Calu3 (cell line): ENCODE measurements at places on chromosomes 3 and 15. TPM values are rescaled to one million over a fixed set of nuclear protein-coding genes. Genes with fewer than 3 reads are reported as not detected.
A peak's percentile ranks its signal among the peaks of the same experiment; 100 is the strongest.

The SLC9C1 gene
- not detected in 2 replicates for total RNA-seq

GRCh38 chr3:114829783-114830182 is 317.3 kb downstream of the ZBTB20 start:
- H3K4me3 ChIP-seq: no peak overlapping the region
- H3K4me1 ChIP-seq: no peaks in the 10 kb centered on the region
- no peak overlapping the region for H3K27ac ChIP-seq
- no peak for DNase-seq
- no peaks in the 10 kb centered on the region for H3K36me3 ChIP-seq

GRCh38 chr3:24443476-24443875 is 51.2 kb downstream of the THRB start:
- DNase-seq: no peak
- H3K27me3 ChIP-seq: no peaks in the 10 kb centered on the region
- H3K27ac ChIP-seq: no peak overlapping the region
- H3K36me3 ChIP-seq: no peaks in the 10 kb centered on the region
- H3K4me3 ChIP-seq: no peak overlapping the region

DNA sequence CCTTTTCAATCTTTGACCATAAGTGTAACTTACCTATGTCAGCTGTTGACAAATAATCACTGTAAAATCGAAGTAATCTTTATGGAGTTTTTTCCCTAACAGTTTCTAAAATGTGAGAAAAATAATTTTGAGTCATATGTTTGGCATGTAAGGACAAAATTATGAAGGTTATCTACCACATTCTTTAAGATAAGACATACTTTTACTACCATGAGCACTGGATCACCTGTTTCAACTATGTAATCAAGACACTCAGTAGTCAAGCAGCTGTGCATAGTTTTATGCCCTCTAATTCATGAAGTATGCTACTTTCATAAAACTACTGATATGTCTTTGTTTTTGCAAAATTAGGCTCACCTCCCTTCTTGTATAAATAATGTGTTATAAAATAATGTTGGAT is 12.1 kb downstream of the FGF7 start:
- H3K4me3 ChIP-seq: no peak overlapping the region
- H3K27ac ChIP-seq: no peak overlapping the region
- no peak for DNase-seq
- no peaks in the 10 kb centered on the region for H3K27me3 ChIP-seq
- no peaks in the 10 kb centered on the region for H3K36me3 ChIP-seq

- no peaks in the 10 kb centered on the region for H3K36me3 ChIP-seq
- H3K27ac ChIP-seq: no peak overlapping the region
- H3K27me3 ChIP-seq: no peaks in the 10 kb centered on the region
Observed at GRCh38 chr3:71600646-71601288, 17.2 kb upstream of the FOXP1 start.

DNA sequence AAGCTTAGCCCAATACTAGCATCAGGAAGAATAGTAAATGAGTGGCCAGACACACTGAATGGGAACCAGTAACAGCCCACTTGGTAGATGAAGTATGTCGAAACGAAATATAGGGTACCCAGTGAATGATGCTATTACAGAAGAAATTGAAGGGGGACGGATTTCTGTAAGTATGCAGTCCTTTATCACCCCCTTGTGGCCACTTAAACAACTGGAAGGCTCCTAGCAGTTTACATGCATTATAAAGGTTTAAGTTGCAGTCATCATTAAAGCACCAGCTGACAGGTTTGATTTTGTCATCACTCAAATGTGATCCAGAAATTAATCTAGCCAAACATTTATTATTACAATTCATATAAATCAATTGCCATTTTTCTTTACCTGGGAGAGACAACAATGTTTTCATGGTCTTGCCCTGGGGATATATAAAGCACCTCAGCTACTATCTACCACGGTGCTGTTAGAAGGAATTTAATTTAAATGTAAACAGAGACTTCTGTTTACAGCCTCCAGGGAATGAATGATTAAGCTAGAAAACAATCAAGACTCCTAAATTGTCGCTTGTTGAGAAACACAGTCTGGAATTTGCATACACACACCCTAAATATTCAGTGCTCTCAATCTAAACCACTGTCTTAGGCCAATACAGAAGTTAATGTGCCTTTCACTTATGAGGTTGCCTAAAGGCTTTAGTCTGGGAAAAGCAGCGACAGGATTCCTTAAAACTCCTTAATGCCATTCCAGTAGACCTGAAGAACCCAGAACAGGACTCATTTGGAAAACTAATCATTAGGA is 7.8 kb downstream of the EIF1B start:
- H3K36me3 ChIP-seq: peaks cover 9% of the 10 kb centered on the region
- no peaks in the 10 kb centered on the region for H3K27me3 ChIP-seq
- peak; percentile 35 for DNase-seq
- no peak overlapping the region for H3K27ac ChIP-seq

DNA sequence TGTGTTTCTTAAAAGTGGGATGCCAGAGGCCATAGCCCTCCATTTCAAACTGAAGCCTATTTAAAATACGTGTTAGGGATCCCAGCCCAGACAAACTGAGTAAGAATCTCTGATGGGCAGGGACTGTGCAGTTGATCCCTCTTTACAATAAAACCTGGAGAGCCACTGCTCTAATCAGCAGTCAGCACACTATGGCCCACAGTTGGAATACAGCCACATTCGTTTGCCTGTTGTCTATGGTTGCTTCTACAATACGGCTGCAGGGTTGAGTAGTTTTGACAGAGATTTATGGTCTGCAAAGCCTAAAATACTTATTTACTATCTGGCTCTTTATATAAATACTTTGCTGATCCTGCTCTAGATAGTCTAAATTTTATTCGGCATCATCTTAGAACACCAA is 32.4 kb downstream of the TJP1 start:
- no peaks in the 10 kb centered on the region for H3K4me1 ChIP-seq
- H3K27me3 ChIP-seq: no peaks in the 10 kb centered on the region
- no peaks in the 10 kb centered on the region for H3K36me3 ChIP-seq
- no peak overlapping the region for H3K4me3 ChIP-seq

The PRTG gene
- total RNA-seq: 6.6 and 12.0 TPM in 2 replicates

The FBXW12 gene
- total RNA-seq: not detected in 2 replicates

DNA sequence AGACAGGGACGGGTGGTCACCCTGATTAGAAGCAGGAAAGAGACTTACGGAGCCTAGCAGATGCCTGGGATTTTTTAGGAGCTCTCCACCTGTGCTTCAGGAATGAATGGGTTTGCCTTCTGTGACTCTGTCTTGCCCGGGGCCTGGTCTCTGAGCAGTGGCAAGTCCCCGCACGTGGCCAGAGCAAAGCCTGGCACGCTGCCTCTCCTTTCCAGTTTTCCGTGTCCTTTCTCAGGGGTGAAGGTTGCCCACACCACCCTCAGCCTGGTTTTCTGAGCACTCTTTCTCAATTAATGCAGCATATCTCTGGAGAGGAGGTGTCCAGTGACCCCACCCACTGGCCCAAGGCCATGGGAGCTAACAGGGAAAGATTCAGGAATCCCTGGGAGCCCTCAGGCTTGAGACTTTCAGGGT is 14.5 kb upstream of the CHST14 start:
- H3K27ac ChIP-seq: no peak overlapping the region
- H3K4me1 ChIP-seq: no peaks in the 10 kb centered on the region
- H3K27me3 ChIP-seq: no peaks in the 10 kb centered on the region
- DNase-seq: no peak

The OXTR gene
- total RNA-seq: 2.8 and 3.4 TPM in 2 replicates

DNA sequence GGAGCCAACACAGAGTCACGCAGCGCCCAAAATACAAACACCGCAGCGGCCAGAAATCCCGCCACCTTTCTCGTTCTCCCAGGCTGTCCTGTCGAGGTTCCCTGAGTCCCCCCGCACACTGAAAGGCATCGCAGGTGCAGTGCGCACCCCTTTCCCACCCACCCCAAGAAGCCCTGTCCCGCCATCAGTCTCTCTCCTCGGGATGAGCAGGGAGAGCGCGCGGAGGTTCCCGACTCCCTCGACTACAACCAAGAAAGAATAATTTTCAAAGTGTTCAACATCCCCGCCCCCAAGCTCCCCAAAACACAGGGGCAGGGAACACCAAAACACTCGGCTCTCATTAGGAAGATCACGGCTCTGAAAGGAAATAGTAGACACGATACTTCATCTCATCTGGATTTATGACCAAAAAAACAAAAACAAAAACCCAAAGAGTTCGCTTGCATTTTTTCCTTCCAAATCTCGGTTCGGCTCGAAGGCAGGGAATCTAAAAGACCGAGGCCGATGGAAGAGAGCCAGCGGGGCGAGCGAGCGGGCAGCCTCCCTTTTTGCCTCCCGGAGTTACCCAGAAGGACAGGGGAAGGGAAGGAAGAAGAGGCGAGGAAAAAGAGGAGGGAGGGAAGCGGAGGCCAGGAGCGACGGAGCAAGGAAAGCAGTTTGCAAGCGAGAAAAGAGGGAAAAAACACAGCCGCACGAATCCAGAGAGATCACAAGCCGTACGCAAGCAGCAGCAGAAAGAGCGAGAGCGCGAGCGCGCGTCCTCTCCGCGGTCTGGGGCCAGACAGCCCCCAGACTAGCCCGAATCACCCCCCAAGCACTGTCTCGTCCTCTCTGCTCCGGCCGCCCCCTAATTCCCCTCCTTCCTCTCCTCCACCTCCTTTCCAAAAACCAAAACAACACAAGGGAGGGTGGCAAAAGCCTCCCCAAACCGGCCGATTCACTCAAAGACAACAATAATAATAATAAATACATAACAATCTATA is 808 bp downstream of the BCL6 start:
- H3K4me1 ChIP-seq: peaks cover 51% of the 10 kb centered on the region
- peaks cover 69% of the 10 kb centered on the region for H3K36me3 ChIP-seq
- peak overlapping the region; percentile 89 for H3K27ac ChIP-seq
- peak overlapping the region; percentile 83 for H3K4me3 ChIP-seq

The GOLGA6A gene
- total RNA-seq: not detected in 2 replicates

The WNT5A gene
- 0.14 and 0.69 TPM in 2 replicates for total RNA-seq

DNA sequence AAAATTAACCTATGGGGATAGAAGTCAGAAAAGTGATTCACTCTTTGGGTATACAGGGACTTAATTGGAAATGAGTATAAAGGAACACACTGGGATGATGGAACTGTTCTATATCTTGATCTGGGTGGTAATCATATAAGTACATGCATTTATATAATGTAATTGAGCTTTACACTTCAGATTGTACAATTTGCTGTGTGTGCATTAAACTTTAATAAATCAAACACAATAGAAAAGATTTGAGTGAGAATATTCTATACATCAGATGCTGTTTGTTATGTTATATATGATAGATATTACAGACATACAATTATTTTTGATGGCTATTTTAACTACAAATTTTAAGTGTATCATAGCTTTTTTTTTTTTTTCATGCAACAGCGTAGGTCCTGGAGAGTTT is 860.2 kb upstream of the ARPP21 start:
- H3K27ac ChIP-seq: no peak overlapping the region
- H3K36me3 ChIP-seq: no peaks in the 10 kb centered on the region
- H3K4me3 ChIP-seq: no peak overlapping the region
- no peak for DNase-seq

- no peaks in the 10 kb centered on the region for H3K27me3 ChIP-seq
- no peak for DNase-seq
- H3K4me1 ChIP-seq: no peaks in the 10 kb centered on the region
- no peak overlapping the region for H3K27ac ChIP-seq
- H3K4me3 ChIP-seq: no peak overlapping the region
- H3K36me3 ChIP-seq: no peaks in the 10 kb centered on the region
Observed at GRCh38 chr15:100234158-100235029, 107.4 kb downstream of the ADAMTS17 start.

DNA sequence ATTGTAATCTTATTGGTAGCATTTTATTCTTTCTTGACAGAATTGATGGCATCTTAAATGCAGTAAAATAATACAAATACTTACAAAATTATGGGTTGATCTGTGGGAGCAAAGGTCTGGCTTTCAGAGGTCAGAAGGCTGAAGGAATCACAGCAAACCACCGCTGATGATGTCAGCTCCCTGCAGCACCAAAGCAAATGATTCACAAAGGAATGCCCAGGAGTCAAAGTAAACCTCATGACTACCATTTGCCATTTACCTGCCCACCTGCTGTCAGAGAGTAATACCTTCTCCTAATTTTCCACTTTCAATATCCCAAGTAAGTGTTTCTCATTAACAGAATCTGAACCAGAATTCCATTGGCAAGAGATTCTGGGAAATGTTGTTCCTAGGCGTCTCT is 46.1 kb downstream of the CPA3 start:
- H3K4me3 ChIP-seq: no peak overlapping the region
- DNase-seq: no peak
- H3K27ac ChIP-seq: no peak overlapping the region

The PRR20G gene
- not detected in 2 replicates for total RNA-seq

DNA sequence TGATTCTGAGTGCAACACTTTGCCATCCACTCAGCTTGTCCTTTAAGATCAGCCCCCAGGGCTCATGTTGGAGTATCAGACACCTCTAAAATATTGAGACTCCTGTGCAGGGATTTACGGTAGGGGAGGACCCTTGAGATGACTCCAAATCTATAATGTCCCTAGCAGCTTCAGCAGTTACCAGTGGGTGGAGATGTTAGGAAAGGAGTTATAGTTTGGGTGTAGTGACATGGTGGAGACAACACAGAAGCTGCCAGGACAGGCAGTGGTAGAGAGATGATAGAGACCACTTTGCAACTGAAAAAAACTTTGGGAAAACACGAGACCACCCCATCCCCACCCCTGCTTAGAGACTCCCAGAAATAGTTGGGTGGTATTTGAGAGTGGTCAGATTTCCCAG is 43.3 kb upstream of the GSK3B start:
- H3K4me1 ChIP-seq: peaks cover 17% of the 10 kb centered on the region
- H3K27me3 ChIP-seq: no peaks in the 10 kb centered on the region
- H3K36me3 ChIP-seq: no peaks in the 10 kb centered on the region
- H3K4me3 ChIP-seq: no peak overlapping the region
- no peak for DNase-seq

- peaks cover 60% of the 10 kb centered on the region for H3K4me1 ChIP-seq
- peaks cover 54% of the 10 kb centered on the region for H3K36me3 ChIP-seq
- no peaks in the 10 kb centered on the region for H3K27me3 ChIP-seq
- peak overlapping the region; percentile 81 for H3K27ac ChIP-seq
Observed at GRCh38 chr15:52290329-52290728, 5.3 kb downstream of the MYO5C start.

DNA sequence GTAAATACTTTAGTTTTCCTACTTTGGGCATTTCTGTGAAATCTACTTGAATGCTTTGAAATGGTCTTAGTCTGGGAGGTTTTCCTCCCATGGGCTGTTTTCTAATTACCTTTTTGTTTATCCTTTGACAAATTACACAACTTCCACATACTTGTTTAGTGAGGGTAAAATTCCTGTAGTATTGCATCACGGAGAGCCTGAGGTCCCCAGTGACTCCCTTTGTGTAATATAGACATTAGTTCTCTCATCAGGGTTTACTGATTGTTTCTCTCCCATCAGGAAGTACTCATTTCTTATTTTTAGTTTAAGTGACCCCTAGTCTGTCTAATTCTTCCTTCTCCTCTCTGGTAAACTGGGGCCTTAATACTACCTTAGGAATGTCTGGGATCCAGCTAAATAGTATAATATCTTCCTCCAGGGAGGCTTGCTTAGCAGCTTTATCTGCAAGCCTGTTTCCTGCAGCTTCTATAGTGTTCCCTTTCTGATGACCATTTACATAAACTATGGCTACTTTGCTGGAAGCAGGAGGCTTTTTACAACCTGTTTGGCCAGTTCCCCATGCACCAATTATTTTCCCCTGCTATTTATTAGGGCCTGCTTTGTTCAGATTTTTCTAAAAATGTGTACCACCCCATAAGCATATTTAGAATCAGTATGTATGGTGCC is 87.2 kb upstream of the XCR1 start:
- H3K27me3 ChIP-seq: no peaks in the 10 kb centered on the region
- H3K27ac ChIP-seq: peak overlapping the region; percentile 97
- H3K4me3 ChIP-seq: peak overlapping the region; percentile 8
- peak; percentile 31 for DNase-seq
- peaks cover 61% of the 10 kb centered on the region for H3K4me1 ChIP-seq

- no peak for DNase-seq
- no peaks in the 10 kb centered on the region for H3K36me3 ChIP-seq
- no peak overlapping the region for H3K27ac ChIP-seq
Observed at GRCh38 chr15:83928878-83929418, 275.0 kb downstream of the ADAMTSL3 start.
